ENCODE measurements at places on chromosomes 1 and 21.

DNA sequence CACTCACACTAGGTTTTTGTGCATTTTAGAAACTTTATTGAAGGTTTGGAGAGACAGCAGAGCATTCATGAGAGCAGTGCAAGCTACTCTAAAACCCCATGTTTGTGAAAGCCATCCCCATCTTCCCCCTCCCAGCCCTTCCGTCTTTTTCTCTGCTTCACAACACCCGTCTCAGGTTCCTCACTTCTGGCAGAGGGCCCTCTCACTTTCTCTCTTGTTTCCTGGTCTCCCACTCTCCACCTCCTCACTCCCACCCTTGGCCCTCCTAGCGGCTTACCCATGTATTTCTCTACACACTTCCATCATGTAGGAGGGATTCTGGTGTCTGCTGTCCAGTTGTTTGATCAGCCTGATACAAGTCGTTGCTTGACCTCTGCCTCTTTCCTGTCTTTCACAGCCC is 92.7 kb downstream of the LRRC8C start:
- DNase-seq = no peak

DNA sequence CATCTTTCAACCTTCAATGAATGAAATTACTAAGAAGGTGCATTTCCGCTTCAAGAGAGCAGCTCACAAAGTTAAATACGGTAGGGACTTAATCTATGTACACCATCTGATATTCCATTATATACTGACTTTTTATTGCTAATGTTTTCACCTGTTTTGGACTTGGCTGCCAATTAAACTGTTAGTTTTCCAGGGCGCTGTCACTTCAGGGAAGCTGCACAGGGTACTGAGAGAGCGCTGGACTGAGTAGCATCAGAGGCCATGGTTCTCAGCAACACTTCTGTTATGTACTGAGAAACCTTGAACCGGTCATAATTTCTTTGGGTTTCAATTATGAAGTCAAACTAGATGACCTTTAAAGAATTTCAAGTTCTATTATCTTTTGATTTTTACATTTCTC is 8.2 kb downstream of the SSX2IP start:
- DNase-seq = no peak

DNA sequence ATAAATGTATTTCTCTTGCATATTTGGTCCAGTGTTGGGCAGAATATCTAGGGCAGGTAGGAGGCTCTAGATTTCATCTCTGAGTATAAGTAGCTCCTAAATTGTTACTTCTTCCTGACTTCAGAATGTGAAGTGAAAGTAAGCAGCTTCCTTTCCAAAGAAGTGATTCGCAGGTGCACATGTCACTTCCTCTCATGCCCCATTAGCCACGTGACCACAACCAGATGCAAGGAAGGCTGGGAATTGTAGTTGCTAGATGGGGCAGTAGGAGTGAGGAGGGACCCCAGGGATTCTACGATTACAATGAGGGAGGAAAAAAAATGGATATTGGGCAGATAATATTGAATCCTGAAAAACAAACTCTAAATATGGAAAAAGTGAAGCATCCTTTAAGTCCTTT is 113.2 kb upstream of the CYYR1 start:
- DNase-seq = peak; percentile 8

- no peak for DNase-seq
Measured at GRCh38 chr1:28982198-28982597, 67.8 kb downstream of the EPB41 start.

- no peak for DNase-seq
Measured at GRCh38 chr1:41461790-41462679, 22.4 kb downstream of the EDN2 start.

DNA sequence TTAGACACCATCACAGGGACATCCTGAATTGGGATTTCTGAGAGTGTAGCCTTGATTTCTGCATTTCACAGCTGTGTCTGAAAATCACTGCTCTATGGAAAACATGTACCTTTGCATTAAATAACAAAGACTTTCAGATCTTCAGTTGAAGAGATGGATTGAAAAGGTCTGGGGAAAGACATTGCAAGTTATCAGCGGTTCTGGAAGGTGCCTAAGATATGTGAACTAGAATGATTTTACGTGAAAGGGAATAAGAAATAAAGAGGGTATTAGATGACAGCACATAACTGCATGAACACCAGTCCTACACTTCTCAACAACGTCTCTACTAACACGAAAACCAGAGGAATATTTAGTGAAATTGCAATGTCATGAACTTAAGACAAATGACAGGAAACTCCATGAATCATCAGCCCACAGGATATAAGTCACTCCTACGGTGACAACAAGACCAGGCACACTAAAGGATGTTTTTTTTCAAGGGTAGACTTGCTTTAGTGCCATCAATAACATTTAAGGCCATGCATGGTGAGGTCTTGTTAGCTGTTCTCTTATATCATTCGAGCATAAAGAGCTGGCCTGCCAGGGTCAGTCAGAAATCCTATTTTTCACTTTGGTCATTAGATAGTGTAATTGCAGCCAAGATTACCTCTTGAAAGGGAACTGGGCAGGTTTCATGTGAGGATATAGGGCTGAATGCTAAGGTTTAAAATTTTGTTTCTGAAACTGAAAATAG is 283.1 kb downstream of the GRIK1 start:
- peak; percentile 13 for DNase-seq

DNA sequence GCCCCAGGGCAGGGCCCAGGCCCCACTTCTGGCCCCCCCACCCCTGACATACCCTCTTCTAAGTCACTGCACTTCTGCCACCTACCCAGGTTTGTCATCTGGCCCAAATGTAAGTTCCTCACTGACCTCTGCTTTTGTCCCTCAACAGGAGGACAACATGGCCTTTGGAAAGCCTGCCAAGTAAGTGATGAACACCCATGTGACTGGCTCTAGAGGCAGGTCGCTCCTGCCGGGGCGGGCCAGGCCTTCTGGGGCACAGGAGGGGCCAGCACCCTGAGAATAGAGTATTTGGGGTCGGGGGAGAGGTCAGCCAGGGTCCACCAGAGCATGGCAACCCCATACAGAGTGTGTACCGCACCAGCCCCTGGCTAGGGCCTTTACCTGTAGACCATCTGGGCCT is 9.9 kb upstream of the SYTL1 start:
- no peak for DNase-seq

DNA sequence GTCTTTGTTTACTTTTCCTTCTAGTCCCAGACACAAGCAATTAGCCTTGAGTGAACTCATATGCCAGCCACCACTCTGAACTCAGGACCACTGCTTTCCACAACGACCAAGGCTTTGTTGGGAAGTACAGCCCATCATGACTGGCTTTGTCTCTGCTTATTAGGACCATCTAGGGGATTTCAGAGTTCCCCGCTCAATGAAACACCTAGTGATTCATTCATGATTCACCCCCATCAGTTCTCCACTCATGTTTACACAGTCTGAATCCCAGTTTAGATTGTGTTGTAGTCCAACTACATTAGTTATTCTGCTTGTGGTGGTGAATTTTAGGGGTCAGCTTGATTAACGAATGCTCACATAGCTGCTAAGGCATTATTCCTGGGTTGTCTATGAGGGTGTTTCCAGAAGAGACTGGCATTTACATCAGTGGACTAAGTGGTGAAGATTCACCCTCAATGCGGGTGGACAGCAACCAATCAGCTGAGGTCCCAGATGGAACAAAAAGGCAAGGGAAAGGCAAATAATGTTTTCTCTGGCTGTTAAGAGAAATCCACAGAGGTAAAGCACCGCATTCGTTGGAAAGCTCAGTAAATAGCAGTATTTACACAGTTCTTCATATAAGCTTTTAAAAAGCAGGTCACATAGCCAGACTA is 122.7 kb downstream of the RGS21 start:
- DNase-seq = no peak

DNA sequence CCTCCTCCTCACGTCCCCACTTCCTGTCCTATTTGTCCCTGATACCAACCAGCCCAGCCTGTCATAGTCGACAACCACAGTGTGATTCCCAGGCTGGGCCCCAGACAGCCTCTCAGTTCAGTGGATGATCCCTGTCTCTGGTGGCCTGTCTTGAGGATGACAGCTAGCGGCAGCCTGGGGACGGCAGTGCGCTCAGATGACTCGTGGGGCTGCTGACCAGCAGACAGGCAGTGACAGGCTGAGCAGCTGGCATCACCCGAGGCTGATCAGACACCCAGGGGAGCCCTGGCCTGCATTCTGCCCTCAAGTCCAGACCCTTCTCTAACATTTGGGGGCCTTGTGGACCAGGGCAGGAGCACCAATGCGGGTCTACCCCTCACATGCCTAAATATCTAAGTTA is 21.0 kb downstream of the NKAIN1 start:
- DNase-seq = no peak

- no peak for DNase-seq
Measured at GRCh38 chr1:150409504-150410362, 45.8 kb downstream of the RPRD2 start.

GRCh38 chr1:178126741-178127185 is 32.9 kb downstream of the RASAL2 start:
- no peak for DNase-seq

GRCh38 chr1:53625049-53625448 is 113.9 kb downstream of the GLIS1 start:
- no peak for DNase-seq

- DNase-seq = no peak
Measured at GRCh38 chr1:209948155-209948554, 10.1 kb downstream of the SYT14 start.

DNA sequence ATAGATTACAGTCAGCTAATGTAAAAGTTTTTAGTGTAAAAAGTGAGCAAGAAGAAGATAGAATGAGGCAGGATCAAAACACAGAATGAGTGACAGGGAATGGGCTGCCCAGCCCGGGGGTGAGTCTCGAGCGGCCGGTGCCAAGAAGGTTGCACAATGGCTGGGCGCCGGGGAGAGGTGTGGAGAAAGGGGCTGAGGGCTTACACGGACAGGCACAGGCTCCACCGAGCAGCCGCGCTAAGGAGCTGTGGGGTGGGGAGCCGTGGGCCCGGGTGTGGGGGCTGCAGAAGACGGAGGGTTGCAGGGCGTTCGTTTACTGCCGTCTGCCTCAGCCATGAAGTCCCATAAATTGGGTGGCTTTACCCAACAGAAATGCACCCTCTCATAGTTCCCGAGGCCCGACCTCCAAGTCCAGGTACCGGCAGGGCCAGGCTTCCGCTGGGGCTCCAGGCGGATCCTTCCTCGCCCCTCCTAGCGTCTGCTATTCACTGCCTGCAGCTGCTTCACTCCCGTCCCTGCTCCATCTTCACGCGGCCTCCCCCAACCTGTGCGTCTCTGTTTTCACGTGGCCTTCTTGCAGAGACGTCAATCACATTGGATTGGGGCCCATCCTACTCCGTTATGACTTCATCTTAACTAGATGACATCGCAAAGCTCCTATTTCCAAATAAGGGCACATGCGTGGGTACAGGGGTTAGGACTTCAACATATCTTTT is 277.2 kb downstream of the CAMTA1 start:
- DNase-seq = no peak

DNA sequence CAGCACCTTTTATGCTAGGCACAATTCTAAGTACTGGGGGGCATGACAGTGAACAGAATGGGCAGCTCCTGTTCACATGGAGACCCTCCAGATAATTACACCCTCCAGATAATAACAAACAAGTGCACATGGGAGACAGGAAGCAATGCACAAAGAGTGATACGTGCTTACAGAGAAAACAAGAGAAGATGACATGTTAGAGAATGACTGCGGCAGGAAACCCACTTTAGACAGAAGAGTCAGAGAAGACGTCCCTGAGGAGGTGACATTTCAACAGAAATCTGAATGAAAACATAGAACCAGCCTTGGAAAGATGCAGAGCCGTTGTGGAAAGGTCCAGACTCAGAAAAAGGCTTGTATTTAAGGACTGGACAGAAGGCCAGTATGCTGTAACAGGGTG is 54.7 kb upstream of the ARTN start:
- DNase-seq = no peak

GRCh38 chr1:19311503-19311930 is 427 bp downstream of the AKR7A2 start:
- no peak for DNase-seq

DNA sequence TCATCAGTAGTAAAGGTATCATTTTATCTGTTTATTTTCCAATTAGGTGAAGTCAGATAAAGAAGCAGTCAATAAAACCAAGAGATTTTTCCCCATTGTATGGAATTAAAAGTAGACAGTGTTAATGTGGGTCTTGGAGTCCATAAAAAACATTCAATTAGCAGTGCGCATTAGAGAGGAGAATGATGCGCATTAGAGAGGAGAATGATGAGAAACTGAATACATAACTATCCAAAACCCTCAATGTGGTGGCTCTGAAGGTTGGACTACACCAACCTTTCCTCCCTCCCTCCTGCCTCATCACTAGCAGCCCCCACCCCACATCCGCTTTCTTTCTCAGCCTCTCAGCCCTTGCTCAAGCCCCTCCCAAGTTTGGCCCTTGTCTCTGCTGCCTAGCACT is 99.5 kb downstream of the DAB1 start:
- no peak for DNase-seq

GRCh38 chr21:14602382-14602958 is 56.4 kb upstream of the SAMSN1 start:
- DNase-seq = no peak

DNA sequence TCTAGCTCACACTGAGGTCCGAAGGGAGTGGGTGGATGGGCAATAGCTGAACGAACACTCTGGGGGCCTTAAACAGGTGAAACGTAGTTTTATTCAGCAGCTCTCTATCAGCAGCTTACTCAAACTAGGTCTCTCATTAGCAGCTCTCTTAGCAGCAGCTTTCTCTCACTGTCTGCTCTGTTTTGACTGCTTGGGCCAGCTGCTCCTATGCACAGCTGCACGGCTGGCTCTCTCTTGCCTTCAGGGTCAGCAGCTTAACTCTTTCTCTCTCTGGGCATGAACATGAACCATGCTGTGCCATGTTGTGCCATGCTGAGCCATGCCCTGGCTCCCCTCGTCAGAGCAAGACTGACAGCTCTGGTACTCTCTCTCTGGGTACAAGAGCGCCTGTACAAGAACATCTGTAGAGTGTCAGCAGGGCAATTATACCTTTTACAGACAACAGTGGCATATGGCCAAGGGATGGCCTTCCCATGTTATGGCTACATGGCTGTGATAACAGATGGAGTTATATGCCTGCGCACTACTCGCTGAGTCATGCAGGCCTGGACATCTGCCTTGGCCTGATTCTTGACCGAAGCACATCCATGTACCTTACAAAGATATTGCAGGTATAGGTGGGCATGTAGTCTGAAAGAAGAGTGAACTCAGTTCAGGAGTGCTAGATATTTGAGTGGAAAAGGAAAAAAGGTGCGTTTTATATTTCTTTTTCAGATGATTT is 152.4 kb downstream of the LEPR start:
- no peak for DNase-seq

- DNase-seq = no peak
Measured at GRCh38 chr1:114043054-114043453, 63.8 kb downstream of the OLFML3 start.

GRCh38 chr1:48753293-48753692 is 23.4 kb downstream of the BEND5 start:
- no peak for DNase-seq

- no peak for DNase-seq
Measured at GRCh38 chr1:22414244-22414751, 37.4 kb upstream of the ZBTB40 start.

DNA sequence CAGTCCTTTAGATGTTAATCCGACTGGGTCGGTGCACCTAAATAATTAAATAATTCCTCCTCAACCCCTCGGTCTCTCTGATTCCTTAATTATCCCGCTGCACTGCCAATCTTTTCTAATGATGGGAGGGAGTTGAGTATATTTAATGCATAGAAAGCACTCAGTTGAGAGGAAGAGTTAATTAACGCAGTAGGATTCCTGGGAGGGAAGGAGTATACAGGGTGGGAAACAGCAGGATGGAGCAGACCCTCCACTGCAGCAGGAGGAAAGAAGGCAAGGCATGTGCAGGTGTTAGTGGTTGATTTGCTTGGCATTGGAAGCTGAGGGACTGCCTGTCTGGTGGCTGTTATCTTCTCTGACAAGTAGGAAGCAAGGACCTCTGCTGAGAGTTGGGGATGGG is 9.9 kb upstream of the REN start:
- DNase-seq = no peak

- DNase-seq = no peak
Measured at GRCh38 chr1:219412772-219413171, 200.1 kb downstream of the ZC3H11B start.
